ENCODE measurements at places on chromosomes 2 and 18.

DNA sequence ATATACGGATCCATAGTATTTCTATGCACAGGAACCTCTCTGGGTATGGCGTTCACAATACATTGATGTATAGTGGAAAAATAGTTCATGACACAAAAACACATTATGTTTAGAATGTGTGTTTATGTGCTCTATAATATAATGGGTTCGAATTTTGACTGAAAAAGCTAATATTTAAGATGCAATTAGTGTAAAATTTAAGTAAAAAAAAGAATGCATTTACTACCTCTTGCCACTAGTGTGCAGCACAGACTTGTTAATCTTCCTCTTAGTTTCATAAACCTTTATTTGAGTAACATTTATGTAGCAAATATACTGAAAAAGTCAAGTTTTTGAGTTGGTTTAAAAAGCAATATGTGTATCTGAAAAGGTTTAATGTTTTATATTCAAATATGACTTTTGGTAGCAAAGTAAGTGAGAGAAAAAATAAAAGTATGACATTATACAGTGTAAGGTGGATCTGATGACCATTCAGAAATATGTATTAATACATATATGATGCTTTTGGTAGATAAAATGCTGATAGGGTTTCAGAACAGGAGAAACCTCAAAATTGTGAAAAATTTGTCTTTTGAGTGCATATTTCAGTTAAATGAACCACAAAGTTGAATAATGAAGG is 49.4 kb downstream of the CCDC102B start:
- DNase-seq = peak; percentile 40

- no peak for DNase-seq
Measured at GRCh38 chr2:26302846-26303245, 43.1 kb upstream of the SELENOI start.

DNA sequence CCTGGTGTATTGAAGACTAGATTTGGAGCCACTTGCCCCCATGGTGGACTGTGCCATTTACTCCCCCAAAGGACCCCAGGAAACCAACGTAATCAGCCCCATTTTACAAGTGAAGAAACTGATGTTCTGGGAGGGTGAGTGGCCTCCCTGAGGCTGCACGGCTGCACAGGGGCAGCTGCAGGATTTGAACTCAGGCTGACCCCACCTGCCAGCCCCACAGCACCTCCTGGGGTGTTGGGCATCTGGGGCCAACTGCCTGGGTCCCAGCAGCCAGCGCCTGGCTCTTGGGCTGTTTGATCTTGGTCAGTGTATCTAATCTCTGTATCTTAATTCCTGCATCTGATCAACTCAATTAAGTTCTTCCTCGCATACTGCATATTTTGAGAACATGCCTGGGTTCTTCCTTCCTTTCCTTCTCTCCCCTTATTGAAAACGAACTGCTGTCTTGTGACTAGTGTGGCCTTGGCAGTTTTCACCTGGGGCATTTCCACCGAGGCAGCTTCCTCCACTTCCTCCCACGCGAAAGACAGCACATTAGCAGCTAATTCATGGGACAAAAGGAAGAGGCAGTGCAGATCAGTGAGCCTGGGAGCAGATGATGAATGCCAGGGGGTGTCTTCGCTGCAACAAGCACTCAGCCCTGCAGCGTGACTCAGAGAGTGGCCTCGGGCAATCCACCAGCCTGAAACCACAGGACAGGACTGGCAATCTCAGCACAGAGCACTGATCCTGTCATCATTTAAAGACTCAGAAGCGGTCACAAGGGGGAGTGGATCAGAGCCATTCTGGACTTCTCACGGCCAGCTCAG is 184.1 kb upstream of the RAB12 start:
- DNase-seq = no peak

DNA sequence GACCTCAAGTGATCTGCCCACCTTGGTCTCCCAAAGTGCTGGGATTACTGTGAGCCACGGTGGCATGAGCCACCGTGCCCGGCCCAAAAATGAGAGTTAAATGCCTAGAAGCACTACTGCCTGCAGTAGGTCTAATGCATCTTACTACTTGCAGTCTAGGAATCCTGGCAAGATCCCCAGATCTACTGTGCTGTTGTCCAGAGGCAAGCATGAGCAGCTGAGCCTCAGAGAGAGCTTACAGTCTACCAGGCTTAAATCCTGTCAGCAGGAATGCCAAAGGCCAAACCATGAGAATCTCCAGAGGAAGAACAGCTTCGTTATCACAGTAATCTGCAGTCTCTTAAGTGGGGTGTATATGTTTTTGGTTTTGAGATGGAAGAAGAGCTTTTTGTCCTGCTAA is 54.4 kb downstream of the XRCC5 start:
- no peak for DNase-seq

All from NCI-H748 treated with DMSO at 0.1 percent for 48 hours (cell line).